Jurkat, Clone E6-1 (cell line): ENCODE measurements at places on chromosomes 11 and 22.

- no peak for DNase-seq
Measured at GRCh38 chr22:50673231-50674129, 857 bp downstream of the SHANK3 start.

DNA sequence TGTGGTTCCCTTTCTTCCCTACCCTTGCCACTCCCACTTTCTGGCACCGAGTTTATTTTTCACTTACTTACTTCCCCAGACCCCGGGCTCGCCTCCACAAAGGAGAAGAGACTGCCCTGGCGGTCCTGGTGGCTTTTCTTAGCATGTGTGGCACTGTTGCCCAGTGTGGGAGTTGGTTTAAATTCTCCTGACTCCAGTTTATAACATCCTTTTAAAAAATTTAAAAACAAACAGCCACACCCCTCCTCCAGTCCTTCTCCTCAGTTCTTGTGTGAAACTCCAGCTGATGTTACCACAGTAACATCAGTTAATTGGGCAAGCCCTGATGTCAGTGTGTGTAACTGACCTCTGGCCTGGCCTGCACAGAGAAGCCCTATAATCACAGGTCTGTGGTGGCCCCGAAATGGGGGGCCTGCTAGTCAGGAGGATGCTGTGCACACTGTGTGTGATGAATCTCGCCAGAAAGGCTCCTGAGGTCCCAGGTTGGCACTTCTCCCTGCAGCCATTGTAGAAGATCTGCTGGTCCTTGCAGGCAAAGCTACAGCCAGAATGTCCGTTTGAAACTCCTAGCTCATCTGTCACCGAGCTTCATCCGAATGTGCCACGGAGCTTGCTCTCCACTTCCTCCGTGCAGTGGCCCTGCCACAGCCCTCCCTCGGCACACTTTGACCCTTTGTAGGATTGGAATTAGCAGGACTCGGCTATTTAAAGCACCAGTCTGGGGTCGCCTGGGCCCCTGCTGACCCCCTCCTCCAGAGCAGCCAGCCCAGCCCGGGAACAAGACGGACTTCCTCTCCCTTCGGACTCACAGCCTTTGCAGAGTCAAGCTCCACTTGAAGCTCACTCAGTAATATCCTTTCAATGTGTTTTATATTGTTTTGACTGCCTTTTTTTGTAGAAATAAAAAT, 7.6 kb downstream of the YDJC start:
- no peak for DNase-seq

DNA sequence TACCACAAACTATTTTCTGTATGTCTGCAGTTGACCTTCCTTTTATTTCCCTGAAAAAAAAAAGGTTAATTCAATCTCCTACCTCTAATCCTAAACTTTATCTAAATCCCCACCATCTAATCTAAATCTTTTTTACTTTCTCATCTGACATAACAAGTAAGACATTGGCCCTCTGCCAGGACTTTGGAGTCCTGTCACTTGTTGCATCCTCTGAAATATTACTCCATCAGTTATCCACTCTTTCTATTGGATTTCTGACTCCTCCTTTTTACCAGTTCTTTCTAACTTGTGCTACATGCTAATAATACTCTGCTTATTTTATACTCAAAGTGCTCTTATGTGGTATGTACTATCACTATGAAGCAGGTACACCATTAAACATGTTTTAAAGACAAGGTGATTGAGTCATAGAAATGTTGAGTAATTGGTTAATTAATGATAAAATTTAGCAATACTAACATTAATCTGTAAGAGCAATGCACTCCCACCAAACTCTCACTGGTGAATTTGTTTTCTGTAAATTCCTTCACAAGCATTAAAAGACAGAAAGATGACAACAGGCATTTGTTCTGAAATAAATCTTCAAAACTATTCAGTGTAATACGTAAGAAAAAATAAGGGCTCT, 914.2 kb upstream of the RAG2 start:
- no peak for DNase-seq

- no peak for DNase-seq
Measured at GRCh38 chr22:23380230-23380573, 199.9 kb downstream of the IGLL1 start.

DNA sequence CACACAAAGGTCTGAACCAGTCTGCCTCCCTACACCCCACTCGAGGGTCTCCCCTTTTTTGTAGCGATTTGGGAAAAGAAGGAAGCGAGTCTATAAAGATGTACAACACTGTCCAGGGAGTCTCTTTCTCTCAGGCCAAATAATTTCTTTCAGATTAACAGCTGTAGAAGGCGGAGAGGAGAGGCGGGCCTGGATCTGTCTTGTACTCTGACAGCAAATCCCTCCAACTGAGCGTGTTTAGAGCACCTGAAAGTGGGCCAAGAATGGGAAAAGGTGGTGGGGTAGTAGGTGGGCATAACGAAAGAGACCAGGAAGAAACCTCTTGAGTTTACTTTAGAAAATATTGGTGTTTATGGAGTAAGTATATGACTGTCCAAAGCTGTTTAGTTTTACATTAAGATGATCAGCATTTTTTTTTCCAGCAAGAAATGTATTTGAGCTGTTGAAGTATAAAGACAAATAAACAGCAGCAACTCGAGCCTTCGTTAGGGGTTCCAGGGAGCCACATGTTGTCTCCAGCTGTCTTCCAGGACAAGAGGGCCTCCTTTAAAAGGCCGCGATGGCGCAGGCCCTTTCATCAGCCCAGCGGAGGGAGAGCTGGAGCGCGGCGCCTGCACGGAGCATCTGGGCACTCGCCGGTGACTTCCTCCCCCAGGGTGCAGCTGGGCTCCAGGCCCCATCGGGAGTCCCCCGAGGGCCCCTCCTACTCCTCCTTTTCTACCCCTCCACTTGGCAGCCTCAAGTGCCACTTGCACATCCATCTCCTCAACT, 34.9 kb downstream of the SCUBE1 start:
- no peak for DNase-seq

DNA sequence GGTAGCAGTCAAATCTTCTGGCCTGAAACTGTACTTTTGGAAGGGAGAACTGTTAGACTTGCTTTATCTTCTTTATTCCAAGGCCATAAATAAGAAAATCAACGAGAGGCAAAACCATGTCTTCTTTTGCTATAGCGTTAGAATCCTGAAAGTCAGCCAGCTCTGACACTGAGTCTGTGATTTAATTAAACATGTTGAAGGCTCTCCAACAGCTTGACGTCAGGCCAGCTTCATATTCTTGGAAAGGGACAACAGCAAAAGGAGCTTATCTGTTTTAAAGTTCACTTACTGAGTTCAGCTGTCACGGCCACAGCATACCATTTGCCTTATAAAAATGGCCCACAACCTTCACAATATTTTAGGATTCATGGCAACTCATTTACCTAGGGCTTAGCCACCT, 131.0 kb upstream of the LDLRAD3 start:
- no peak for DNase-seq

DNA sequence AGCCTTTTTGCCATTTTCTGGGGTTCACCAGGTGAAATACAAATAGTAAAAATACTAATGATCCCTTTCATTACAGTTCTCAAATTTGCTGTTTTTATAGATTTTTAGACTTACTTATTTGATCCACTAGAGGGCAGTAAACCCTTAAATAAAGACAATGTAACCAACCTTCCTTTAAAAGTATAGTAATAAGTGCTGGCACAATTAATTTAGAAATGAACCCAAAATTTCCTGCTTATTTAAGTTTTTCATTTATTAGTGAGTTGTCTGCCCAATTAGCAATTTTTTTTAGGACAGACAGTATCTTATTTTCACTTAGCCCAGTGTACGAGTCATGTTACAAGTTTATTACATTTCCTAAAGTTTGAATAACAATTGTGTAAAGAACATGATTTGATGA, 4.7 kb downstream of the DDIAS start:
- DNase-seq: no peak
